Uterus (tissue), 4 donors: ENCODE measurements at places on chromosomes 12 and 14.

- no peak for DNase-seq
These were observed 6.7 kb downstream of the GLTP start for GRCh38 chr12:109873653-109874052.

DNA sequence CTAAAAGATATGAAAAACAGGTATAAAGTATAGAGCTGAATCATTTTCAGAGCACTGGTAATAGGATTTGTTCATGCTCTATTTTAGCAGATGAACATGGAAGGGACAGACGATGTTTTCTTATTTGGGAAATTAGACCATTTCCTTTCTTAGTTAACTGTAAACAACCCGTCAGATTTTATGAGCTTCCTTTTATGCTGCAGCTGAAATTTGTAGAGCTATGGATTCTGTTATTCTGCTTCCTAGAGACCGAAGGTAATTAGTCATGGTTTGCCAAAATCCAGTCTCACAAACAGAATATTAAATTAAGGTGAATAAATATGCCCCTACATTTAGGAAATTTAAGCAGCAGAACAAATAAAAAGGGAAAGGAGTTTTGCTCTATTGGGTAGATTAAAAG, 180.2 kb upstream of the SYT1 start:
- DNase-seq, result no peak

DNA sequence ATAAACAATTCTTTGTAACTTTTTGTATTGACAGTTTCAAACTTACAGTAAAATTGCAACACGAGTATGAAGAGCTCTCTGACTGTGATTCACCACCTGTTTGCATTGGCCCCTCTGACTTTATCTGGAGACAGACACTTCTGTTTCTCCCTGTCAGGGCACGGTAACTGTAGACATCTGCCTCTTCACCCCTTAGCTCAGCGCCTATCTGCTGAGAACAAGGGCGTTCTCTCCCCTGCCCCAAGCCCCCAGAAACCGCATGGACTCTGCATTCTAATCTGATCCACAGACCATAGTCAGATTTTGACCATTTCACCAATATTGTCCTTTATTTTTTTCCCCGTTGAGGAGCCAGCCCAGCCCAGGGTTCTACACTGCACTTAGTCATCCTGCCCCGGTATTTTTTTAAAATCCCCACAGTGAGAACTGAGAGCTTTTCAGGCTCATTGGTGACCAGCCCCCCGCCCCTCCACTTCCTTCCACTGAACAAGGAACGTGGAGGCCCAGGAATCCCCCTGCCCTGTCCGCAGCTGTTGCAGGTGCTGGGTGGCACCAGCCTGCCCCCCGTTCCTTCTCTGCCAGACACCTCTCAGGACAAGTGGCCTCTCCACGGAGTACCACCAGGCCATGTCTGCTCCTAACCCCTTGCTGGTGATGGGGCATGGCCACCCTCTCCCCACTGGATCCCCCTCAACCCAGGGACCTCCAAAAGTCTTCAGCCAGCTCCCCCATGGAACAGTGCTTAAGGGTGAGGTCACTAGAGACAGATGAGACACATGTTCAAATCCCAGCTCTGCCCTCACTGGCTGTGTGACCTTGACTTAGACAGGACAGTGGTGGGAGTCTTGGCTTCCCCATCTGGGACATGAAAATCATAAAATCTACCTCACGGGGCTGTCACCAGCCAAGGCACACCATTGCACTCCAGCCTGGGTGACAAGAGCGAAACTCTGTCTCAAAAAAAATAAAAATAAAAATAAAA, 11.2 kb downstream of the RHOF start:
- DNase-seq, result no peak

- no peak for DNase-seq
These were observed 39.7 kb downstream of the TTC8 start for GRCh38 chr14:88864198-88864597.

GRCh38 chr12:54442961-54443360, 23.9 kb upstream of the ITGA5 start:
- no peak for DNase-seq

DNA sequence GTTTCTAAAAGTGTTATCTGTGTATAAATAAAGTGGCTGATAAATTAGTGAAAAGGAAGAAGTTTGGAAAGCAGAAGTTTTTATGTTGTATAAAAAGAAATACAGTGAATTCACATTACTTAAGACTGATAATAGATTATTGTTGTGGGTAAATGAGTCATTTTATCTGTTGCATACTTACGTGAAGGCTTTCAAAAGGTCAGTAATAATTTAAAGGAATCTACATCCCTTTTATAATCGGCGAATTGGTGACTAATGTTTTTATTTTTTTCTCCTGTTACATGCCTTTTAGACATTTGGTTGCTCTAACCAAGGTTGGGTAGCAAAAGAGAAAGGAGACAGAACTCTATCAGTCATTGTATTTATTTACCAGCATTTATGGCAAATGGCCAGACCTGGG, 155.9 kb downstream of the SLC41A2 start:
- no peak for DNase-seq

DNA sequence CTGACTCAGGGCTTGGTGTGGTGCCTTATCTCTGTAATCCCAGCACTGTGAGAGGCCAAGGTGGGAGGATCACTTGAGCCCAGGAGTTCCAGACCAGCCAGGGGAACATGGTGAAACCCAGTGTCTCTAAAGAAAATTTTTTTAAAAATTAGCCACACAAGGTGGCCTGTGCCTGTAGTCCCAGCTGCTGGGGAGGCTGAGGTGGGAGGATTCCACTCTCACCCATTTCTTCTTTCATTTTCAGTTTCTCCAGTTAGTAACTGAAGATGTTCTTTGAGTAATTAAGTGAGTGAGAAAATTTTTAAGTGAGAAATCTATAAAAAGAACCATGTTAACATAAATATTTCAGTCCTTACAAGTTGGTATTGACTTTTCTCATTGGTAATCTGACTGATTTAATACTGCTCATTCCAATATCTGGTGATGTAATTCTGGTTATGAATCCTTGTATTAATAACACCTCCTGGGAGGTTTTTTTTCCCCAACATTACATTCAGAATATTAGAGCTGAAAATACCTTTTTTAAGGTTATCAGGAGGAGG, 6.1 kb downstream of the METTL3 start:
- no peak for DNase-seq

DNA sequence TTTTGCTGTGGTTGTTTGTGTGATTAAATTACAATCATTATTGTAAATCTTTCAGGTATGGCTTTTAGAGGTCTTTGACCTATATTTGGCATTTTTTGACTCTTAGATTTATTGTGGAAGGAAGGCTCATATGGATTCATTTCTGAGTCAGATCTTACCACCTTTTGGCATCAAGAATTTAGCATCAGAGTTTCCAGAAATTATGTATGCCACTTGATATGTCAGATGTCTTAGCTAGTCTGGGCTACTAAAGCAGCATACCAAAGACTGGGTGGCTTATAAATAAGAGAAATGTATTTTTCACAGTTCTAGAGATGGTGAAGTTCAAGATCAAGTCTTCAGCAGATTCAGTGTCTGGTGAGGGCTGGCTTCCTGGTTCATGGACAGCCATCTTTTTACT, 129.5 kb upstream of the PZP start:
- DNase-seq, result no peak
